ENCODE measurements at places on chromosomes 7 and 10.
A peak's percentile ranks its signal among the peaks of the same experiment; 100 is the strongest.

DNA sequence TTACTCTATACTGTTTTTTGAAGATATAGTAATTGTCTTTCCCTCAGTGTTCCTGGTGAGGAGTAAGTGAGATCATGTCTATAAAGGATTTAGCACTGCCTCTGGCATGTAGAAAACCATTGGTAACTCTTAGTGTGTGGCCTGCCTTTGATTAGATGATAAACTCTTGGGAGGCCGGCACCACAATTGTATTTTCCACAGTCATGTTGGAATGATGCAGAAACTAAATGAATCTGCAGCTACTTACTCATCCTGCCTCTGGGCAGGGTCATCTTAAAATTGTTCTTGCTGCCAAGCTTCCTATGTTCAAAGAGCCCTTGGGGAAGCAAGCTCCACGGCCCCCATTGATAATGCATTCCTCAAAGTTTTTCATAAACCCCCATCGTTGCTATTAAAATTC lies 204.6 kb downstream of the ANKRD7 start:
- DNase-seq: no peak

- no peak for DNase-seq
These were observed 580 bp downstream of the FAM200A start for GRCh38 chr7:99551334-99551733.

DNA sequence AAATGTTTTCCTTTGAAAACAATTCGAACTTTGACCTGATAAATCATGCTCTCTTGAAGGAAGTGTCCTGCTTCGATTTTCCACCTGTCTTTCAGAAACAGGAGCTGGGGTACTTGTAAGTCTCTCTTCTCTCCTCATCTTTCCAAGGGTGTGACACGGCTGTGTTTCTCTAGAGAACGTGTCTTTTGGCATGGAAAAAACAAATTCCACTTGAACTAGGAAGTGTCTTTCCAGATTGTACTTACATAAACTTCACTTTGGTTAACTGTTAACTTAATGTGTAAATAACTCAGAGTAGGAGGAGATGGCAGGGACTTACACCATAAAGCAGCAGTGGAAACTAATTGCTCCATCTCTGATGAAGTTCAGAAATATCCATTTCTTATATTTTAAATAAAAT lies 4.2 kb upstream of the CALCR start:
- DNase-seq: no peak

GRCh38 chr7:28774261-28774988 lies 183.7 kb downstream of the TRIL start:
- no peak for DNase-seq

- DNase-seq: no peak
These were observed 107.6 kb downstream of the DNAJC1 start for GRCh38 chr10:21895932-21896331.

- no peak for DNase-seq
These were observed 4.6 kb downstream of the DENND11 start for GRCh38 chr7:141697211-141697871.

- DNase-seq: no peak
These were observed 49.6 kb upstream of the PSAP start for GRCh38 chr10:71900441-71901180.

DNA sequence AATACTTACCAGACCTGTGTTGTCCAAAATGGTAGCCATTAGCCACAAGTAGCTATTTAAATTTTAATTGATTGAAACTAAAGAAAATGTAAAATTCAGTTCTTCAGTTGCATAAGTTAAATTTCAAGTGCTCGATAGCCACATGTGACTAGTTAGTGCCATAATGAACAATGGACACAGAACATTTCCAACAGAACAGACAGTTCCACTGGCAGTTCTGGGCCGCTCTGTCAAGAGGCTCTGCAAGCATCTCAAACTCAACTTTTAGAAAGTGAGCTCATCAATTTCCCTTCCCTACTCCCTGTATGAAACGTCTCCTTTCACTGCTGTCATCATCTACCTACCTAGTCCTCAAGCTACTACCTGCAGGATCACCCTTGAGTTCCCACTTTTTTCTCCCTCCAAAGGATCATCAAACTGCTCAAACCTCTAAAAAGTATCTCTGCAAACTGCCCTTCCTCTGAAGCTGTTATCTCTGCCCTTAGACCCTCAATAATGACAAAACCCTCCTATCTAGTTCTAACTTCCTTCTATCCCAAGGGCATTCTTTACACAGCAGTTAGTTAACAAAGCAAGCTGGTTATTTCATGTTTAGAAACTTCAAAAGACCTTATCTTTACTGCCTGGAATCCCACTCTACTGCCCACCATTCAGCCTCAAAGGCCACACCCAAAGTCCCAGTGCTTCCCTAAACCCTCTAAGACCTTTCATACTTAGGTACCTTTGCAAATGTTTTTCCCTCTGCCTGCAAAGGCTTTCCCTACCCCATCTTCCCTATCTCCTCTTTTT lies 20.6 kb downstream of the SHTN1 start:
- DNase-seq: no peak

- DNase-seq: no peak
These were observed 42.7 kb upstream of the LAMB1 start for GRCh38 chr7:108045669-108046068.

DNA sequence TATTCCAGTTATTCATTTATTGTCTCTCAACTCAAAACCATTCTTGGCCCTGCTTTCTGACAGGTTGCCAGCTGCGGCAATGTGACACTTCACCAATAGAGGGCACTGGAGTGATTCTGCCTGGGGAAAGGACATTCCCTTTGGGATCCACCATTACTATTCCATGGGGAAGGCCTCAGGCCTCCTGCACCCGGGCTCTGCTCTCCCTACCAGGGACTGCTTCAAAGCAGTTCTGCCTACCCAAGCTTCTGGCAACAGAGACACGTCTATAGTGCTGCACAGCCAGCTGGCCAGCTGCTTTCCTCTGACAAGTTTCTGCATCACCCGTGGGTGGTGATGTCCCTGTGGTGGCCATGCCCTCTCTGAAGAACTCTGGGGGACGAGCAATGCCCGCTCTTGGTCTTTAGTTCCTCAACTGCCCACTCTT lies 163.8 kb downstream of the ELMO1 start:
- DNase-seq: peak; percentile 80

DNA sequence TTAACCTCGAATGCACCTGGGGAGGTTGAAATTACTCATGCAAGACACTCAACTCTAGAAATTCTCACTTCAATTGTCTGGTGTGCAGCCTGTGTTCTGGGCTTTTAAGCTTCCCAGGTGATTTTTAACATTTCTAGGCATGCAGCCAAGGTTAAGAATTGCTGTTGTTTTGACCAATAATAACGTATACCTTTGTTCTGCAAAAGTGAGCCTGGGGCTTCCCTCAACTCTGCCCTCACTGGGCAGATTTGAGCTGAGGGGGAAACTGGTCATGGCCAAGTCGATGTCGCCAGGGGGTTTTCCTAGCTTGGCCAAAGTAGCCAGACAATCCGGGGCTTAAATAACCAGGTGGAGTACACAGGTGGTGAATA lies 568 bp downstream of the PRSS2 start:
- no peak for DNase-seq

DNA sequence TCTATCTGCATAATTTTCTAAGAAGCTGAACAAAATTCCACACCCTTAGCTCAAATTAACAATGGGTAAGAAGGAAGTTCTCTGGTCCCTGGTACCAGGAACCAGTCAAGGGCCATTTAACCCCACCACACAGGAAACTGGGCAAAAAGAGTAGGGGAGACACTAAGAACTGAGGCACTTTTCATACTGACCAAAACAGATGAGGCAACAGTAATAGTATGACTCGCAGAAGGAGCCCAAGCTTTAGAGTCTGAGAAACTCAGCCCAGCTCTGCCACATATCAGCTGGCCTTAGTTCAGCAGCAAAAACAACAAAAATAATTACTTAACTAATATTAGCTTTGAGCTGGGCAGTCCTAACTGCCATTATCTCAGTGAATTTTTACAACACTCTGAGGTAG lies 221.2 kb downstream of the FAM107B start:
- no peak for DNase-seq

GRCh38 chr7:30351286-30351685 lies 66.9 kb downstream of the ZNRF2 start:
- no peak for DNase-seq

DNA sequence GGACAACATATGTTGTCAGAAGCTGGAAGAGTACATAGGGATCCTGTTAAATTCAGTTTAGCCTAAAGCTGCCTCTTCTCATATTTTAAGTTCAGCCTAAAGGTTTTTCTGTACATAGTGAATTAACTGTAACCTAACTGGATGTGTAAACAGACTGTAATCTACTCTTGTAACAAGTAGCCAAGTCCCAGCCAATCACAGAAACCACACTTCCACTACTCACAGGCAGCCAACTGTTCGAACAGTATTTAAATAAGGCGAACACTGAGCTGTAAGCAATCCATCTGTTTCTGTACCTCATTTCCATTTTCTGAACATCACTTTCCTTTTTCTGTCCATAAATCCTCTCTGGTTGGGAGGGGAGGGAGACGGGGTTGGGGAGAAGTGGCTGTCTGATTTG lies 15.0 kb upstream of the STN1 start:
- no peak for DNase-seq

DNA sequence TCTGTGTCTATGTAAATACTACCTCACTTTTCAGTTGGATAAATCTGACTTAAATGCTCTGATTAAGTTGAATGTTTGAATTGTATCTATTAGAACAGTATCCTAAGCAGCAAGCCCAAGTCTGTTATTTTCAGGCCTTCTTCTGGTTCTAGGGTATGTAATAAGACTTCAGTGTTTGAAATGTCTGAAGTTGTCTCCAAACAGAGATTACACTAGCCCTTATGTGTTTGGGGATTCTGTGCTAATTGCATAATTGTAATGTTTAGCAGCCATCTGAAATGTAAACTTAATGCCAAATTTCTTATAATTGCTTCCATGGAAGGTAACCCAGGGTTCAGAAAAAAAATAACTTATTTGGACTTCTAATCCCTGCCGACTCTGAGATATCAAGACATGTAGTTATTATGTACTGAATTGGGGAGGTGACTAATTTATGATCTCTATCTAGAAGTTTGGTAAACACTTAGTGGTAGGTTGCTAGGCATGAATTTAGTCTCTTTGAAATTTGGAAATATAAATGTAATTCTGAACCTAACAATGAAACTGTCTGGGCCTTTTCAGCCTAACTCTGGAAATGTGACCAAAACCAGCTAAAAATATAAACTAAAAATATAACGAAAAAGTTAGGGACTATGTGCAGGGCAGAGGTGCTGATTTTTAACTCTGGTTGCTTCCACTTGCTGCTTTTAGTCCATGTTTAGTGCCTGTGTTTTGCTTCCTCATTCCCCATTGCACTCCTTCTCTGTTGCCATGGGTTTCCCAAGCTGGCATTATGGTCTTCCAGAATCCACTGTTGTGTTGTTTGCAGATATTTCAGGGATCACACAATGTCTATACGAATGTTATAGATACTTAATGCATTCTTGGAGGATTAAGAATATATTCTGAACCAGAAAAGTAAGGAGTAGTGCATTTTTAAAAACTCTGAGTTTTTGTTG lies 54.8 kb downstream of the MCU start:
- DNase-seq: peak; percentile 10

DNA sequence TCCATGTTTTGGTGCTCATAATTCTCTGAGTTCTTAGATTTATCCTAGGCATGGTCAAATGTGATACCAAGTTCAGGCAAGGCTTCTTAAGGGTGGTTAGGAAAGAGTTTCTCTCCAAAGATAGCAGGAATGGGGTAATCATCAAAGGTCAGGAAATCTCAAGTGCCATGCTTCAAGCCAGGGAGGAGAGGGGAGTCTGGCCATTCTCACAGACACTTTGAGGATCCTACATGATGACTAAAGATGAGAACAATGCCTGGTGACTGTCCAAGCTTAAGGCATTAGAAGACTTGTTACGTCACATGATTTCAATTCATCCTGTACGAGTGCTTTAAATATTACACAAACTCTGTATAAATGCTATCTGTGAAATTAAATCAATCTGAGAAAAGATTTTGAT lies 59.4 kb downstream of the POM121L12 start:
- no peak for DNase-seq

- DNase-seq: no peak
These were observed 18.5 kb upstream of the ERLIN1 start for GRCh38 chr10:100204370-100204769.

GRCh38 chr7:70092314-70093204 lies 494.3 kb downstream of the AUTS2 start:
- no peak for DNase-seq

DNA sequence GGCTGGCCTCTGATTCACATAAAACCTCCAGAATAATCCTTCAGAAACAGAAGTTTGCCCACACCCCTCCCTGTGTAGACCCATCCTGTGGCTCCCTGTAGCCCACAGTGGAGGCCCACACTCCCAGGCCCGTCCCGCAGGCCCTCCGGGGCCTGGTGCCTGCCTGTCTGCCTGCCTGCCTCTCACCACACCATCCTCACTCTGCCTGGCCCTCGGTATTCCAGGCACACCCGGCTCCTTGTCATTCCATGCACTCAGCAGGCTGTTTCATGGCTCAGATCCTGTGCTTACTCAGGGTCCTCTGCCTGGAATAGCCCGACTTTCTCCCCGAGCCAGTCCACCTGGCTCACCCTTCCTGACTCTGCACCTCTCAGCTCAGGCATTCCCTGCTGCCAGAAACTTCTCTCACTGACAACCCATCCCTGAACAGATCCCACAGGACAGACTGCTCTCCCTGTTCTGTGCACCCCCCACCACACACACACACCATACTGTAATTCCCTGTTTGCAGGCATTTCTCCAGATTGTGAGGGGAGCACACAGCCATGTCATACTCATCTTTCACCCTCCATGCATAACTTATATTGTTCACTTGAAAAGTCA lies 498.0 kb upstream of the ZMIZ1 start:
- no peak for DNase-seq

GRCh38 chr10:132300582-132300981 lies 7.2 kb downstream of the STK32C start:
- DNase-seq: no peak

GRCh38 chr10:70528741-70529362 lies 50.3 kb downstream of the PALD1 start:
- peak; percentile 51 for DNase-seq

DNA sequence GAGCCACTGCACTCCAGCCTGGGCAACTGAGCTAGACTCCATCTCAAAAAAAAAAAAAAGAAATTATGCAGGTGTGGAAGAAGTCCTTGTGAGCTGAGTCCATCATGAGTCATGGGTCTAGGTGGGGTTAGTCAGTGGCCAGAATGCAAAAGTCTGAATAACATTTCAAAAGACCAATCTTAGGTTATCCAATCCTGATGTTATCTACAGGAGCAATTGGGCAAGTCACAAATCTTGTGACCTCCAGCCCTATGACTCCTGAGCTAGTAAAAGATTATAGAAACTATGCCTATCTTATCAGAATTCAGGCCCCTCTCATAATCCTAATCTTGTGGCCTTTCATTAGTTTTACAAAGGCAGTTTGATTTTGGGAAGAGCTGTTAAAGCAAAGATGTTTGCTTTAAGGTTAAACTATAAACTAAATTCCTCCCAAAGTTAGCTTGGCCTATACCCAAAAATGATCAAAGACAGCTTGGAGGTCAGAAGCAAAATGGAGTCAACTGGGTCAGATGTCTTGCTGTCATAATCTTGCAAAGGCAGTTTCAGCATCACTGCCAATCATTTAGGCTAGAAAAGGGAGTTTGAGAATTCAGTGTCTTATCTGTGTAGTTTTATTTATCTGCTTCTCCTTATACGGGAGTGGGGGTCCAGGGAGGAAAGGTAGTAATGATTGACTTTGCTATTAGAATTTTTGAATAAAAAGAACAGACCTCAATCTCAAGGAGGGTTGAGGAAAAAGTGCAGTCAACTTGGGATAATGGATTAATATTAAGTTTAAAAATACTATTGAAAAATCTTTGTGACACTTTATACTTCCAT lies 71.2 kb upstream of the TRIM24 start:
- DNase-seq: no peak

- DNase-seq: no peak
These were observed 119.8 kb upstream of the LANCL2 start for GRCh38 chr7:55245271-55245723.

Measured in suppressor macrophage treated with lipopolysaccharide for 1 hour (primary cell).